ENCODE measurements at places on chromosomes 12 and 14.

DNA sequence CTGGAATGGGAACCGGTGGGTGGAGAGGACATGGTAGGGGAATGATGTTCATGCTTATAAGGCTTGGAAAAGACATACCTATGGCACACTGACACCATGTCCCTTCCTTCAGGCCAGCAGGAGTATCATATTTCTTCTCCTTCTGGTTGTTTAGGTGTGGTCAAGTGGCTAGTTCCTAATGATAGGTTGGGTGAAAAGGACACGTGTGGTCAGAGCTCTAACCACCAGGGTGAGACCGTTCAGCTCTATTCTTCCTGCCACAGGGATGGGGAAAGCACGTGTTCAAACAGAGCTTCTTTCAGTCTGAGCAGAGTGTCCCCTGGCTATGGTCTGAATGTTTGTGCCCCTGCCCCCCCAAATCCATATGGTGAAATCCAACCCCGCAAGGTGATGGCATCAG, 209.1 kb downstream of the PAX9 start:
- no peak for DNase-seq

- DNase-seq, result no peak
Measured at GRCh38 chr14:102784892-102785594, 7.8 kb downstream of the TRAF3 start.

DNA sequence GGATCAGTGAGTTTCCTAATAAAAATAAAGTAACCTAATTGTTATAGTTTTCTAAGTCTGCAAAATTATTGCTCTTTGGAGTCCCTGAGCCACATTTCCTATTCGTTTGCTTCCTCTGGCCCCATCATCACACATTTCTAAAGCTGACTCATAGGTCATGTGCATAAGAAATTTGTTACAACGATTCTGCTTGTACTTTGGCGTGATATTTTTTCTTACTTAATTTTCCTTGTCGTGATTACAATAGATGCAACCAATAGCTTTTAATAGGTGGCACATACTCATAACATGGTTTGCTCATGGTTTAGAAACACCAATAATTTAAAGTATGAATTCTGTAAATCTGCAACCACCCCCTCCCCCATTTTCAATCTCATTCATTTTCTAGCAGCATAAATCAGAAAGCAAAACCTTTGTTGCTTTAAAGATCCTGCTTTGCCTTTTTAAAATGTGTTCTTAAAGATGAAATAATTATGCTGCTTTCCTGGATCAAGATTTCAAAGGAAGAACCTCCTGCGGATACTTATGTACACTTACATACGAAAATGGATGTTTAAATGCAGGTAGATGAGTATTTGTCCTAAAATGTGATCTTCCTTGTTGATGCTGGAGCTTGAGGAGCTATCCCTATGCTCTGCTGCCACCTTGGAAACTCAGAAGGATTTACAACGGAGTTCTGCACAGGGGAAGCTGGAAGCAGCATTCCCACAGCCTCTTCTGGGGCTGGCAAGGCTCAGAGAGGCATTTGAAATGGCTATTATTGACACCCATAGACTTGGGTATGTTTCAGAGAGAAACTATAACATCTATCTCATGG, 1.7 kb upstream of the FLRT2 start:
- DNase-seq, result peak; percentile 55

DNA sequence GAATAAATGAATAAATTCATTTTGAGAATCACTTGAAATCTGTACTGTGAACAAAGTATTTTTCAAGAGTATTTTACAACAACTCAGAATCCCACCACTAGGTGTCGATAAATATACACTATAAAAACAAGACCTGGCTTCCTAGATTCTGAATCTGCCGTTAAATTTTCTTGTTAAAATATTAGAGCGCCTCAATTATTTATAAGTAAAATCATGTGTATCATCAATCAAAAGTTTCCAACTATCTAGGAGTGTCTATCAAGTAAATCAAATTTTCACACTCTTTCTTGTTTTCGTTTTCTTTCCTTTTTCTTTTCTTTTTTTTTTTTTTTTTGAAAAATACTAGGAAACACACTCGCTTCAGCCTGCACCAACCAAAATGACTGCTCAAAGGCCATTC, 179.2 kb upstream of the DCN start:
- DNase-seq, result no peak

DNA sequence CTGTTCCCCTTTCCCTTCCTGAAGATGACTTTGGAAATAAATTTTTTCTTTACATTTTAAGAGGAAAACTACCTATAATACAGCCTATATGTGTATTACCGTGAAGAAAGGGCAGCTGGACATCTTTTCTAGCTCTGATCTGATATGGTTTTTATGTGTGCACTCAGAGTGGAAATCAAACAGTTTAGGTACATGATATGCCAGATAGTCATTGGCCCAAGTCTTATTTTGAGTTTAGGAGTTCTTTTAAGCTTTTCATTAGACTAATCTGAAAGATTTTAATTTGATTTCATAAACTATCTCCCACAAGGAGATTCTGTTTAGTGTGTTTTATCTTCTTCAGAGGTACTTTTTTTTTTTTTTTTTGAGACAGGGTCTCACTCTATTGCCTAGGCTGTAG, 48.8 kb downstream of the KIAA0586 start:
- no peak for DNase-seq

DNA sequence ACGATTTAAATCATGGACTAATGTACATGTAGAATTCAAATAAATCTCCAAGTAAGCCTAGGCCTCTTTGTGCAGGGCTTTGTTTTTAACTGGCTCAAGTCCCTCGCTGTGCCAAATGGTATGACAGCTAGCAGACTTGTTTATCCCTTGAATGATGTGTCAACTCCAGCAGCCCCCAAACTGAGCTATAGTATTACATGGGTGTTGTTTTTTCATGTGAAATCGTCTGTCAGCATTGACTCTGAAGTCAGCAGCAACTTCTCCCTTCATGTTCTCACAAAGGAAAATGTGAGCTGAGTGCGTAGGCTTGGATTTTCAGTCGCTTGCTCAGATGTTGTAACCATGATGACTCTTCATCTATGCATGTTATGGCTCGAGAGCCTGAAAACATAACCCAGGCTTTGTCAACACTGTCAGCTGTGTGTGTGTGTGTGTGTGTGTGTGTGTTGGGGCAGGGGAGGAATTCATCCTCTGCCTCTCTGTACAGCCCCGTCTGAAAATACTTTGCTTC, 73.3 kb downstream of the PTHLH start:
- peak; percentile 96 for DNase-seq

- peak; percentile 15 for DNase-seq
Measured at GRCh38 chr12:123478762-123479161, 20.8 kb downstream of the SNRNP35 start.

GRCh38 chr14:33480071-33480886, 470.6 kb downstream of the EGLN3 start:
- no peak for DNase-seq

DNA sequence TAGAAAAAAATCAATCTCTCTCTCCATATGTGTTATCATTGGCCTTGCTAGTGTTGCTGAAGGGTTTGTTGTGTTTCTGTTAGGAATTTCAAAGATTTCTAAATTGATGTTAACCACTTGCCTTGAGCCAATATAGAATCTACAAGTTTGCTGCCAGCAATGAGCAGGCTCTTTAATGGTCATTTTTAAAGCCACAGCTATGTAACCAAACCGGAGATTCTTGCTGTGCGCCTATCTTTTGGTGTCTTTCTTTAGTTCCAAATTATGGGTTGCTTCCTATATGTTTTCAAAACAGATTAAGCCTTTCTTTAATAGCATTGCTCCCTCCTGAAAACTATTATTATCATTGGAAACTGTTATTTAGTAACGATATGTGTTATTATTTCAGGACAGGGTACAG, 545.7 kb downstream of the DIO2 start:
- no peak for DNase-seq

GRCh38 chr12:84421103-84421502, 491.5 kb downstream of the SLC6A15 start:
- DNase-seq, result no peak

GRCh38 chr14:96674121-96674520, 123.1 kb upstream of the VRK1 start:
- DNase-seq, result no peak

DNA sequence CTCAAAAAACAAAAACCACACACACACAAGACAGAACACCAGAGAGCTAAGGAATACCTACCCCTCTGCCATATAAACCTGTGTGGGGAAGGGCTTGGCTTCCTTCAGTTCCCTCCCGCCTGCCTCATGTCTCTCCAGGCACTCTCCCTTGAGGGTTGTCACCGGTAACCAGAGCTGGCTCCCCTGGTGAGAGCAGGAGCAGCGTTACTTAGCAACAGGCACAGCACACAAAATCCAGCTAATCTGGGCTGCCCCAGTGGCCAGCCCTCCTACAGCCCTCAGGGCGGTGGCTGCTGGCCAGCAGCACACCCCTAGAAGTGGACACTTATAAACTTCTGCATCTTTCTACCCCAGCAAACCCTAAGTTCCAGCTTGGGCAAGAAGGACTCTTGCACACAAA, 21.6 kb upstream of the NR4A1 start:
- no peak for DNase-seq

- DNase-seq, result no peak
Measured at GRCh38 chr14:86971292-86971691, 1021.7 kb downstream of the GALC start.

- DNase-seq, result peak; percentile 84
Measured at GRCh38 chr12:46523863-46524770, 151.5 kb upstream of the SLC38A2 start.

- no peak for DNase-seq
Measured at GRCh38 chr14:29301571-29301970, 535.0 kb downstream of the FOXG1 start.

DNA sequence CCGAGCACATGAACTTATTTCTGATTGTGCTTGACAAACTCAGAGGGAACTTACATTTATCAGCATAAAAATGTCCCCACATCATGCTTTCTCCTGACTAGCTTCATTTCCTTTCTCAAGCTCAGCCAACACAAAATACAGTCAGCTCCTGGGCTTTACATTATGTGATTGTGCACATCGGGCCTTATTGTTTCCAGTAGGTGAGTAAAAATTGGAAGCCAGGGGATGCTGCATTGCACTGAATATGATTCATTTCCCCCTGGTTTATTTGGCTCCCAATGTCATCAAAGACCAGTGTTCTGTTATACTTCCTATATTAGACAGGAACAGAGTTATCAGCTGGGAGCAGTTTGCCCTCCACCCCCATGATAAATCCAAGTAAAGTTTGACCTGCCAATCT, 521.8 kb downstream of the RMST start:
- no peak for DNase-seq

- no peak for DNase-seq
Measured at GRCh38 chr14:98949051-98949450, 322.9 kb downstream of the BCL11B start.

- no peak for DNase-seq
Measured at GRCh38 chr14:102898776-102899515, 23.5 kb upstream of the AMN start.

- peak; percentile 16 for DNase-seq
Measured at GRCh38 chr12:43113135-43113534, 438.9 kb downstream of the ADAMTS20 start.

GRCh38 chr14:106848330-106849121, 1322.1 kb downstream of the TMEM121 start:
- DNase-seq, result no peak

DNA sequence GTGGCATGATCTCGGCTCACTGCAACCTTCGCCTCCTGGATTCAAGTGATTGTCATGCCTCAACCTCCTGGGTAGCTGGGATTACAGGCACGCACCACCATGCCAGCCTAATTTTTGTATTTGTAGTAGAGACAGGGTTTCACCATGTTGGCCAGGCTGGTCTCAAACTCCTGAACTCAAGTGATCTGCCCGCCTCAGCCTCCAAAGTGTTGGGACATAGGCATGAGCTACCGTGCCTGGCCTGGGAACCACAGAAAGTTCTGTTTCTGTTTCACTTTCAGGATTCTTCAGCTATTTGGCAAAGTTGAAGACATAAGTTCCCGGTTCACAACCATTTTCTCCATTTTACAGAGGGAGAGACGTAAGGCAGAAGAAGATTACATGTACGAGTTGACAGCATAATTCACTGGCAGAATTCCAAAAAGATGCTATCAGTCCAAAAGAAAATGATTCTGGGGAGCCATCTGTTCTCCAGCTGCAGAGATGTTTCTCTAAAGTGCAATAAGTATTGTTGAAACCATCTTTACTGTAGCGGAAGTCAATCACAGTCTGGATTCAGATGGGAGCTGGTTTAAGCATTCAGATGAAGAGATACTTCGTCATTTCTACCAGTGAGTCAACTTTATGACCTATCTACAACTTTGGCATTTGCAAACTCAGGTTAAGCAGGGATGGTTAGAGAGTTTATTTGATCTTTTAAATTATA, 8.1 kb upstream of the RNF34 start:
- peak; percentile 63 for DNase-seq

GRCh38 chr12:6084969-6085450, 39.5 kb downstream of the VWF start:
- DNase-seq, result no peak

- no peak for DNase-seq
Measured at GRCh38 chr12:10212739-10213131, at the start of gene GABARAPL1. Gene GABARAPL1 (plus strand): TSS chr12:10212877. CDS start chr12:10213130, 253 bp downstream.

All from GM04503 (cell line).